ENCODE measurements at places on chromosomes 3 and 15.
A peak's percentile ranks its signal among the peaks of the same experiment; 100 is the strongest.

GRCh38 chr3:48619541-48620524 is 1.7 kb downstream of the TMEM89 start:
- no peak for DNase-seq

DNA sequence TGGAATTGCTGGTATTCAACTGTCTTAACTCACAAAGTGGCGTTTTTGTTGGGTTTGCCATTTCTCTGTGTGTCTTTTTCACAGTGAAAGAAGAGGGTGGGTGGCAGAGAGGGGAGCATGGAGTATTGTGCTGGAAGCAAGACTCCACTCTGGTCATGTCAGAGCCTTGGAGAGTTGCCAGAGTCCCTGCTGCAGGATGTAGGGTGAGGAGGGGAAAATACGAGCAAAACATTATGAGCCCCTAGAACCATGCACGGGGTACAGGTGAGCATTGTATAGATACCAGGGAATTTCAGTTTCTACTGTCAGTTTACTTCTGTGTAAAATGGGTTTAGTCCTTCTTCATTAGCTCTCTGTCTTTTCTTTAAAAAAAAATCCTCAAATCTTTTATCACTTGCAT is 249.9 kb downstream of the CACNA2D3 start:
- DNase-seq: no peak

DNA sequence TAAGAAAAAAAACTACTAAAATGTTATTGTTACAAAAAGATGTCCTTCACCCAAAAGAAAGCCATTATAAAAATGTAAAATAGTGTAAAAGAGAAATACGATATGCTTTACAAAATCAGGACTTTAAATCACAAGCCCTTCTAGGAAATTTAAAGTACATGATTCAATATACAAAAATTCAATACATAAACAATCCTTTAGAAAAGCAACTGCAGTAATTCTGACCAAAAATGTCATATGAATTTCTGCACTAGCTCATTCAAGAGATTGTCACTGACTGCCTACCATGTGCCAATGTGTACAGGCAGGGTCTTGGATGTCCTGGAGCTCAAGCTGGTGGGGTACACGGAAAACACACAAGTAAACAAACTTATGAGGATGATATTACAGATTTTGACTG is 2.5 kb downstream of the MORC1 start:
- peak; percentile 23 for DNase-seq

DNA sequence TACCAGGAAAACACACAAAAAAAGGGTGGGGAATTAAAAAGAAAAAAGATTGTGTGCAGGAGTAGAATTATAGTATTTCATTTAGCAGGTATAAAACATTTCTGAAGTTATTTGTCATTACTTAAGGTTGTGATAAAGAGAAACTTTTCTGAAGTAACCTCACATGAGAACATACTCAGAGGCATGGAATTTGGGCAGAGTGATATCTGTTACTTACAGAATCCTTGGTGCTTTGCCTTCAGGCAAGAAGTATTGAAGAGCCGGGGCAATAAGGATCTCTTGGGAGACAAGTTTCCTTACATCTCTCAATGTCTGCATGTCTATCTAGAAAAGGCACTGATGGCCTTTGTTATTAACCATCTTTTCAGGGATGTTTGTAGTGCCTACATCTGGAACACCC is 179.7 kb upstream of the ROBO1 start:
- DNase-seq: no peak

DNA sequence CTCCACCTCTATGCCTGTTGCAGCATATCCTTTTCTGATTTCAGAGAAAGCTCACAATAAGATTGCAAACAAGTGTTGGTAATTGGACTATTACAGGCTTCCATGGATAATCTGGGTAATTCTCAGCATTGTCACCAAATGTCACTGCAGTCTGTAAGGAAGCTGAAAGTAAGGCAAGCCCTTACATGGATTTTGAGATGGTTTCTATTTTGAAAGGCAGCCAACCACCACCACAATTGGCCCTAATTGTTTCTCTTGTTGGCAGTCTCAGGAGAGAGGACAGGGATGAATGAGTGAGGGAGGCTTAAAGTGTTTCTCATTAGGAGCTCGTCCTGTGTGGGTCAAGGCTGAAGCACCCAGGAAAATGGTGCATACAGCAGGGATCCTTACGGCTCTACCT is 879.9 kb downstream of the TUSC7 start:
- DNase-seq: no peak

- DNase-seq: no peak
These were observed 38.2 kb upstream of the PLCL2 start for GRCh38 chr3:16846373-16847080.

DNA sequence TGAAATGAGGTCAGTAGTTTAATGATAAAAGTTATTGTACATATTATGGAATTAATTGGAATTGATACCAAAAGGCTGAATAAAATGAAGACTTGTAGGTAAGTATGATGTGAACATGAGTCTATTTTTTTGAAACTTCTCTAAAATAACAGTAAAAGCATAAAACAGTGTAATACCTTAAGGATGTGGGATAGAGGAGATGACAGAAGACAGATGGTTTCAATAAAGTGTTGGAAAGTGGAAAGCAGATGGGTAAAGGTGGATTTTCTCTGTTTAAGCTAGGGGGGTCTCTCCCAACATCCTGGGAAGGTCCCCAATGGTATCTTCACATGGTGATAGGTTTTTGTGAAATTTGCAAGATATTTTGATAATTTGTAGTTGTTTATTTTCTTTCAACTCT is 41.6 kb downstream of the GMPS start:
- no peak for DNase-seq

DNA sequence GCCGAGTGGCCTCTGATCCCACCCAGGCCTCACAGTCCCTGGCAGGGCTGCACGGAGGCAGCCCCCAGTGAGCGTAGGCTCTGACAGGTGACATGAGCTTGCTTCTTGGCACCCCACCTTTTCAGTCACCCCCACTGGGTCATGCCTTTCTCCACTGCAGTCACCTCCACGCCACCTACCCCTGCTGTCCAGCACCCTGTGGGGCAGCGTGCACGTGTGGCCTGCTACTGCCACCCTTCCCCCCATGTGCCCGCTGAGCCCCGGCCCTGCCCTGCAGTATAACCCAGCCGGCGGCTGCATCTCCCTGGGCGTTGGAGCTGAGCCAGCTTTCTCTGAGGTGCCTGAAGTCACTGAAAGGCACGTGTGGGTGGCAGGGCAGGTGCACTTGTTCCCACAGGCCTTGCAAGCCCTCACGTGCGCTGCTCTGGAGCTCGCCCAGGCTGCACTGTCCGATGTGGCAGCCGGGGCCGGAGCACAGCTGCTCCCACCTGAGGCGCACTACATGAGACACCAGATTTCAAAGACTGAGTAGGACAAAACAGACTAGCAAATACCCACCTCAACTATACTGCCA is 65.6 kb downstream of the NIPA2 start:
- DNase-seq: no peak

GRCh38 chr3:45210308-45211041 is 15.6 kb downstream of the TMEM158 start:
- peak; percentile 84 for DNase-seq

GRCh38 chr3:141380279-141380678 is 12.0 kb downstream of the ZBTB38 start:
- DNase-seq: no peak

DNA sequence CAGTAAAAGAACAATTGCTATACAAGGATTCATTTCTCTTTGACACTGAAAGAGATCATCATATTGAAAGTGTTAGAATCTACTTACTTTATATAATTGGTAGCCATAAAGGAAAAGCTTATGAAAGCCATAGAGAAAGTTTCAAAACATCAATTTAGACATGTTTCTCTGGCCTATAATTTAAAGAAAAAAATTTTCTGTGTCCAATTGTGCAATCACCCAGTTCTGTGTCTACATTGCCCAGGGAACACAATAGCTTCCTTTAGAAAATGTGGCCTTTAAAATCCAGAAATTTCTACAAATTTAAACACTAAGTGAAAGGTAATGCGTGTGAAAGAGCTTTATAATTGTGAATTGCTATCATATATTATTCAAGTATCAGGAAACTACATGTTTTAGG is 259.2 kb downstream of the GBE1 start:
- DNase-seq: peak; percentile 42

GRCh38 chr3:117550766-117551165 is 841.2 kb downstream of the TUSC7 start:
- DNase-seq: no peak

- peak; percentile 58 for DNase-seq
These were observed 3.5 kb downstream of the SMAD3 start for GRCh38 chr15:67068710-67069400.

DNA sequence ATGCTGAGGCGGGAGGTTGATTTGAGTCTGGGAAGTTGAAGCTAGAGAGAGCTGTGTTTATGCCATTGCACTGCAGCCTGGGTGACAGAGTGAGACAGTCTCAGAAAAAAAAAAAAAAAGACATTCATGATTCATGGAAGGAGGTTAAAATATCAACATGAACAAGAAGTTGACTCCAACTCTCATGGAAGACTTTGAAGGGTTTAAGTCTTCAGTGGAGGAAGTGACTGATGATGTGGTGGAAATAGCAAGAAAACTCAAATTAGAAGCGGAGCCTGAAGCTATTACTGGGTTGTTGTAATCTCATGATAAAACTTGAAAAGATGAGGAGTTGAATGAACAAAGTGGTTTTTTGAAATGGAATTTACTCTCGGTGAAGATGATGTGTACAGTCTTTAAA is 491.8 kb downstream of the SQOR start:
- DNase-seq: no peak

GRCh38 chr3:117666325-117666724 is 956.7 kb downstream of the TUSC7 start:
- DNase-seq: no peak

- peak; percentile 38 for DNase-seq
These were observed 179.4 kb downstream of the GBE1 start for GRCh38 chr3:81581966-81582599.

DNA sequence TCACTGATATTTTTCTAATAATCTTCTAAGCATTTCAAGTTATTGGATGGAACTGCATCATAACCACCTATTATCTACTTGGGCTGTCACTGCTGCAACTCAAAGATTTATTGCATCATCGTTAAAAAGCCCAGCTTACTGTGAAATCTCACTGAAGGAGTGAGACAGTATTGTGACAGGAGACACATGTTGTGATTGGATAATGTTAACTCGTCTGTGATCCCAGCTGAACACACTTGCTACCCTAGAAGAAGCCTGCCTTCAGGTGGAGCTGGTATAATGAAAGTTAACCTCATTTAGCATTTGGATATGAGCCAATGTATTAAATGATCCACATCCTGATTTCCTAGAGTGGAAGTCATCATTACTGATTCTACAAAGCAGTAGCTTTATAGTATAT is 138.1 kb downstream of the MAP2K5 start:
- peak; percentile 12 for DNase-seq

DNA sequence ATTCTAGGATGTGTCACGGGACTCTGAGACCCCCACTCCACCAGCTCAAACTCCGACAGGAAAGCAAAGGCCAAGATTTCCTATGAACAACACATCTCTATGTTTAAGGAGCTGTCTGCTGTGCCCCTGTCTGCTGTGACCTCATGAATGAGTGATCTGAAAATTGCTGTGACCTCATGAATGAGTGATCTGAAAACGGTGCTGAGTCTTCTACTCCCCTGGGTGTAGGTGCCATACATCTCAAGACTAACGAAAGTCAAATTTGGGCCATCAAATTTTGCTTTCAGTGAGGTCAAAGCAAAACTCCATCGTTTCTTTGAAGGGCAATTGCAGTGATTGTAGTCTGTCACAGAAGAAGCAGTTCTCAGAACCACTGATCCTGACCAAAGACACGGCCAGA is 24.4 kb downstream of the IL5RA start:
- no peak for DNase-seq

- DNase-seq: no peak
These were observed 117.4 kb downstream of the GALK2 start for GRCh38 chr15:49287481-49287880.

- DNase-seq: no peak
These were observed 18.2 kb downstream of the ZNF592 start for GRCh38 chr15:84766461-84767035.

- DNase-seq: no peak
These were observed 31.3 kb downstream of the TFRC start for GRCh38 chr3:196050597-196050996.

DNA sequence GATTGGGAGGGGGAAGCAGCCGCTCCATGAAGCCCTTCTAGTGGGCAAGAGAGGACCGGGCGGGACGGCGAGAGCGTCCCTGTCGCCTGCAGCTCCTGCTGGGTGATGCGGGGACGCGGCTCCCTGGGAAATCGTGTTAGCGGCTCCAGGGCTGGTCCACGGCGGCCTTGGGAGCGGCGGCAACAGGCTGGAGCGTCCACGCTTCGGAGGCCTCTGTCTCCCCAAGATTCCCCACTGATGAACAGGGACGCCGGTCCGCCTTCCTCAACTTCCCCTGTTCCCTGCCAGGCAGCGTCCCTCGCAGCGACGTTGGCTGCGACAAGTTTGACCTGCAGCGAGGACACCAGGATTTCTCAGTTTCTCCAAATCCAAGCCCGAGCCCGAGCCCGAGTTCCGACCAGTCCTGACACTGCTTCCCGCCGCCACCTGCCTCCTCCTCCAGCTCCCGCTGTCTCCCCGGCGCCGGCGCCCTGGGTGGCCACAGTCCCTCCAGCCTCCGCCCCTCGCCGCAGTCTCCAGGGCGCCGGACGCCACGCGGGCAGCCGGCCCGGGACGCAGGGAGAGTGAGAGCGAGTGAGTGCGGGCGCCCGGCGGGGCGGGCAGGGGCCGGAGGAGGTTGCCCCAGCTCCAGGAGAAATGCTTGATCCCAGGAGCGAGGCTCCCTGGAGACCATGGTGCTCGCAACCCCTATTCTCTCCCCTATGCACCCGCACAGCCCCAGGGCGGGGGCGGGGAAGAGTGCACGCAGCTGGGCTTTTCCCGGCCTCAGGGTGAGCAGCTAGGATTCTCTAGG is 78.1 kb upstream of the RNF7 start:
- DNase-seq: peak; percentile 18

DNA sequence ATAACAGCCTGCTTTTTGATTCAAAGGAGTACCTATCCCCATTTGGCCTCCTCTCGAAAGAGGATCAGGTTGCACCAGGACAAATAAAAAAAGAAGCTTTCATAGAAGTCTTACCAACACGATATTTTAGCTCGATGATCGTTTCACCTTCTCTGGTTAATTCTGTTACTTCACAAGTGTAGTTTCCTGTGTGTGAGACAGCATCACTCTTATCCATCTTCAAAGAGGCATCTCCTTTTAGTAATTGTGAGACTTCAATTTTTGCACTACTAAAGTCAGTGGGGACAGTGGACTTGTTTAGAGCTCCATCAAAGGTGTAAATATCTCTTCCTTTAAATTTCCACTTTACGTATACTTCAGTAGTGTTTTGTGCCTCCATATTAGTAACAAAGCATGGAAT is 11.0 kb downstream of the CD47 start:
- no peak for DNase-seq

DNA sequence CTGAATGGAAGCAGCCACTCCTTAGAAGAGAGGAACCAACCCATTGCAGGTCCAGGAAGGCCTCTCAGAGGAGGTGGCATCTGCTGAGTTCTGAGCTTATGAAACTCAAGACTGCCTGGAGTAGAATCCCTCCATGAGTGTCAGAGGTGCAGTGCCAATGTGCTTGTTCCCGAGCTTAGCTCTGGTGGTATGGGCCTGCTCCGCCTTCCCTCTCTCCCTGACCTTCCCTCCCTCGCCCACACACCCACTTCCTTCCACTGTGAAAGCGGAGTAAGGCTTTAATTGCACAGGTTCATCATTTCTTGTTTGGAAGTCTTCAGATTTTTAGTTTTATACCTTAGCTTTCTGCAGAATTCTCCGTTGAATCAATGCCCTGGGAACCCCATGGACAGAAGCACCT is 208.0 kb upstream of the BHLHE40 start:
- no peak for DNase-seq

- no peak for DNase-seq
These were observed 45.1 kb downstream of the PTPN23 start for GRCh38 chr3:47425959-47426358.

- DNase-seq: peak; percentile 35
These were observed 6.3 kb upstream of the CDC25A start for GRCh38 chr3:48194446-48195071.

GRCh38 chr3:120198305-120198878 is 86.6 kb downstream of the GPR156 start:
- DNase-seq: peak; percentile 16
